A549 treated with DMSO at 1 μM for 4 hours (cell line): ENCODE measurements at places on chromosomes 7 and 10. TPM values are rescaled to one million over a fixed set of nuclear protein-coding genes. Genes with fewer than 3 reads are reported as not detected.

TRIM50 gene
- total RNA-seq, result not detected in 5 replicates

CRYGN gene
- total RNA-seq, result not detected in 5 replicates

FAM13C gene
- total RNA-seq, result 0.12 to 0.28 TPM (median 0.14 TPM) in 3 of 5 replicates, not detected in the others

ZP3 gene
- total RNA-seq, result 17.1 to 22.9 TPM (median 17.7 TPM) in 5 replicates

CXCL12 gene
- total RNA-seq, result 0.08 to 0.21 TPM (median 0.18 TPM) in 4 of 5 replicates, not detected in the other

ACSL5 gene
- 0.13 to 0.27 TPM (median 0.21 TPM) in 5 replicates for total RNA-seq

PAX4 gene
- not detected in 5 replicates for total RNA-seq

CALHM3 gene
- 0.30 to 0.53 TPM (median 0.45 TPM) in 5 replicates for total RNA-seq

RASA4 gene
- total RNA-seq, result 2.2 to 2.9 TPM (median 2.6 TPM) in 5 replicates

ABCC2 gene
- 141 to 192 TPM (median 172 TPM) in 5 replicates for total RNA-seq

MCM7 gene
- total RNA-seq, result 236 to 264 TPM (median 254 TPM) in 5 replicates

MRLN gene
- not detected in 5 replicates for total RNA-seq

TMEM236 gene
- 0.03 to 0.12 TPM (median 0.07 TPM) in 5 replicates for total RNA-seq

TRPV6 gene
- total RNA-seq, result not detected in 5 replicates

SCIN gene
- total RNA-seq, result 0.36 to 0.70 TPM (median 0.45 TPM) in 5 replicates

MLXIPL gene
- 0.25 to 1.4 TPM (median 1.0 TPM) in 5 replicates for total RNA-seq

CTAGE15 gene
- total RNA-seq, result not detected in 5 replicates

CCDC3 gene
- 0.91 to 1.2 TPM (median 0.95 TPM) in 5 replicates for total RNA-seq

MOGAT3 gene
- not detected in 5 replicates for total RNA-seq

MYL10 gene
- 0.24 TPM in 1 of 5 replicates, not detected in the others for total RNA-seq

C10orf67 gene
- total RNA-seq, result 0.03 to 0.13 TPM (median 0.06 TPM) in 4 of 5 replicates, not detected in the other

ZNF3 gene
- total RNA-seq, result 19.1 to 27.5 TPM (median 22.3 TPM) in 5 replicates

ZSWIM8 gene
- 31.8 to 44.6 TPM (median 39.5 TPM) in 5 replicates for total RNA-seq

CALML3 gene
- total RNA-seq, result not detected in 5 replicates

ACTR3C gene
- total RNA-seq, result not detected in 5 replicates

IDI2 gene
- 0.06 to 0.17 TPM in 2 of 5 replicates, not detected in the others for total RNA-seq

IFIT1 gene
- 4.6 to 7.6 TPM (median 5.5 TPM) in 5 replicates for total RNA-seq

ANKRD30A gene
- total RNA-seq, result 0.41 to 1.1 TPM (median 0.74 TPM) in 5 replicates

OLAH gene
- not detected in 5 replicates for total RNA-seq

MSMB gene
- not detected in 5 replicates for total RNA-seq
